ENCODE measurements at places on chromosomes 4 and X.

DNA sequence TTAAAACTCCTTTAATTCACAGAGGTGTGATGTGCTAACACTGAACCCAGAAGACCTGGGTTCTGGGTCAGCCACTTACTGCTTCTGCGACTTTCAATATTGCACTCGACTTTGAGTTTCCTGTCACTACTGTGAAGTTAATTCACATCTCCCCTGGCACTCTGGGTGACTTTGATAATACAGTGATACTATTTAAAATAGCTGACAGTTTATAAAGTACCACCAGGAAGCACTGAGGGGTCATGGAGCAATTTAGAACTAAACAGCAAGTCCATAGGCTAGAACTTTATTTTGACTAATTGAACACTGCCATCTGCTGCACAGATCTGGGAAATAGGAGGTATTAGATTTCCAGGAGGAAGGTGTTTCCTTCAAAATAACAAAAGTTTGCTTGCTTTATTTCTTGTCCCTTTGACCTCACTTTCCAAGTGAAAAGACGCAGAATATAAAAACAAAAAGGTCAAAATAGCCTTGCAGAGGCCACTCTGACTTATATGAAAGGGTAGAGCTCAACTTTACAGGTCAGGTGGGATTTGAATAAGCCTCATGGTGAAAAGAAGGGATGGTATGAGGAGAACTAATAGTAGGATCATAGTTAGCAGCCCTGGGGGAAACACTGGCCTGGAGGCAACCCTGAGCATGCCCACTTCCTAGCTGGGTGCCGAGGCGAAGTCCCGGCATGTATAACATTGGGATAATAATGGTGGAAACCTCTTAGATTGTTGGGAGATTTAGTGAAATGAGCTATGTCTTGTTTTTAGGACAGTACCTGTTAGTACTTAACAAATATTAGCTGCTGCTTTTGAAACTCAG lies 53.4 kb downstream of the ZNF518B start:
- peak; percentile 51 for DNase-seq

- DNase-seq, result no peak
Measured at GRCh38 chr4:101306225-101306624, 41.1 kb downstream of the PPP3CA start.

- no peak for DNase-seq
Measured at GRCh38 chrX:118756101-118756500, 28.7 kb downstream of the IL13RA1 start.

DNA sequence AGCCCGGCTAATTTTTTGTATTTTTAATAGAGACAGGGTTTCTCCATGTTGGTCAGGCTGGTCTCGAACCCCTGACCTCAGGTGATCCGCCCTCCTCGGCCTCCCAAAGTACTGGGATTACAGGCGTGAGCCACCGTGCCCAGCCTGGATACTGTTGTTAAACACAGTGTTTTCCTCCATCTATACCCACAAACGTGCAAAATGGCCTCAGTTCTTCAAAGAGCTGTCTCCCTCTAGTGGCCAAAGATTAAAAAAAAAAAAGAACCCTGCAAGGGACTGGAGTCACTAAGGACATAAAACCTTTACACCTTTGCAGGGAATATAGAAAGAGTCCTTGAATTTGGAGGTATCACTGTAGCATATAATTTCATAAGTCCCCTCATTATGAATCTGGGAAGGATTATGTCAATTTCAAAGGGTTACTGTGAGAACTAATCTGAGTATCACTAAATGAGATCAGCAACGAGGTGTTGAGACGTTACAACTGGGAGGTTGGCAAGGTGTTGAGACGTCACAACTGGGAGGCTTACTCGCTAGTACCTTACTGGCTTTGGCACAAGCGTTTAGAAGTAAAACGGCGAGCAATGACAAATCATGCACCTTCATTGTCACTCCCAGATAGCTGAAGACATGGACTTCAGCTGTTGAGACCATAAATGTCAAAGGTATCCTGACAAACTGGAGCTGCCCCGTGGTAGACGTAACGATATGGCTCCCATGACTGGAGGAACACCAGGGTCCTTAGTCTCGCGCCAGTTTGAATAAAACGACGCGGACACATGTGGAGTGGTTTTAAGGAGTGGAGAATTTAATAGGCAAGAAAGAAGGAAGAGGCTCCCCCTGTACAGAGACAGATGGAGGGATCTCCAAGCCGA lies 33.4 kb upstream of the ENPP6 start:
- no peak for DNase-seq

GRCh38 chr4:128565565-128566186 lies 243.8 kb upstream of the JADE1 start:
- no peak for DNase-seq

GRCh38 chrX:15207994-15208393 lies 61.9 kb downstream of the ASB9 start:
- no peak for DNase-seq

DNA sequence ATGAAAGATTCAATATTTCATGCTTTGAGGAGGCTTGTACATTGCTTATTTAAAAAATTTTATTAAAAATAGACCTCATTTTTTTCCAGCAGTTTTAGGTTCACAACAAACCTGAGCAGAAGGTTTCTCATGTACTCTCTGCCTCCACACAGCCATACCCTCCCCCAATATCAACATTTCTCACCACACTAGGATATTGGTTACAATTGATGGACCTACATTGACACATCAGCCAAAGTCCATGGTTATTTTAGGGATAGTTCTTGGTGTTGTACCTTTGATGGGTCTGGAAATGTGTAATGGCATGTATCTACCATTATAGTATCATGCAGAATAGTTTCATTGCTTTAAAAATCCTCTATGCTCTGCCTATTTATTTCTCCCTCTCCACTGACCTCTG lies 611.0 kb downstream of the KCTD8 start:
- DNase-seq, result no peak

DNA sequence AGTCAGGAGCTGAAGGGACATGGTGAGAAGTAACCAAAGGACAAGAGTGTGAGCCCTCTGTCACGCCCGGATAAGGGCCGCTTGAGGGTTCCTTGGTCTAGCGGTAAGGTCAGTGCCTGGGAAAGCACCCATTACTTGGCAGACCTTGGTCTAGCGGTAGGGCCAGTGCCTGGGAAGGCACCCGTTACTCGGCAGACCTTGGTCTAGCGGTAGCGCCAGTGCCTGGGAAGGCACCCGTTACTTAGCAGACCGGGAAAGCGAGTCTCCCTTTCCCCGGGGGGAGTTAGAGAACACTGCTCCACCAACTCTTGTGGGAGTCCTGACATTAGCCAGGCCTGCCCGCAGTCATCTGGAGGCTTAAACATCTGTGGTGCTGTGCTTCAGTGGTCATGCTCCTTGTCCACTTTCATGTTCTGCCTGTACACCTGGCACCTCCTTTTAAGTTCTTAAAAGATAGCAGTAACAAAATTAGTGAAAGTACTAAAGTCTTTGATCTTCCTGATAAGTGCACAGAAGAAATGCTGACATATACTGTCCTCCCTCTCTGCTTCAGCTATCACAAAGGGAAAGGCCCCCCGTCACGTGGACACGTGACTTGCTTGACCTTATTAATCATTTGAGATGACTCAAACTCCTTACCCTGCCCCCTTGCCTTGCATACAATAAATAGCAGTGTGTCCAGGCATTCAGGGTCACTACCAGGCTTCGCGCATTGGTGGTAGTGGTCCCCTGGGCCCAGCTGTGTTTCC lies 9.3 kb upstream of the SEC24B start:
- no peak for DNase-seq

- DNase-seq, result peak; percentile 64
Measured at GRCh38 chr4:14111730-14112181, 484.2 kb upstream of the BOD1L1 start.

GRCh38 chr4:152104356-152104755 lies 343.5 kb upstream of the GATB start:
- DNase-seq, result no peak

- no peak for DNase-seq
Measured at GRCh38 chr4:42643685-42644084, 13.2 kb downstream of the ATP8A1 start.

GRCh38 chr4:149005191-149005590 lies 563.0 kb upstream of the NR3C2 start:
- DNase-seq, result no peak

- peak; percentile 20 for DNase-seq
Measured at GRCh38 chr4:132504438-132504837, 644.7 kb upstream of the PCDH10 start.

DNA sequence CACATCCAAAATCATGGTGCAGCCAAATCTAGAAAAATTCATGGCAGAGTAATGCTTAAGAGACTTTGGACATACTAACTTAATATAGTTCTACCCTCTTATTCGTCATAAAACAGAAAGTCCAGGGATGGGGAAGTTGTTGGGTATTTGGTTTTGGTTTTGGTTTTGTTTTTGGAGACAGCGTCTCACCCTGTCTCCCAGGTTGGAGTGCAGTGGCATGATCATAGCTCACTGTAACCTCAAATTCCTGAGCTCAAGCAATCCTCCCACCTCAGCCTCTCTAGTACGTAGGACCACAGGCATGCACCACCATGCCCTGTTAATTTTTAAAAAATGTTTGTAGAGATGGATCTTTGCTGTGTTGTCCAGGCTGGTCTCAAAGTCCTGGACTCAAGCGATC lies 271.8 kb upstream of the TENM3 start:
- DNase-seq, result peak; percentile 37

DNA sequence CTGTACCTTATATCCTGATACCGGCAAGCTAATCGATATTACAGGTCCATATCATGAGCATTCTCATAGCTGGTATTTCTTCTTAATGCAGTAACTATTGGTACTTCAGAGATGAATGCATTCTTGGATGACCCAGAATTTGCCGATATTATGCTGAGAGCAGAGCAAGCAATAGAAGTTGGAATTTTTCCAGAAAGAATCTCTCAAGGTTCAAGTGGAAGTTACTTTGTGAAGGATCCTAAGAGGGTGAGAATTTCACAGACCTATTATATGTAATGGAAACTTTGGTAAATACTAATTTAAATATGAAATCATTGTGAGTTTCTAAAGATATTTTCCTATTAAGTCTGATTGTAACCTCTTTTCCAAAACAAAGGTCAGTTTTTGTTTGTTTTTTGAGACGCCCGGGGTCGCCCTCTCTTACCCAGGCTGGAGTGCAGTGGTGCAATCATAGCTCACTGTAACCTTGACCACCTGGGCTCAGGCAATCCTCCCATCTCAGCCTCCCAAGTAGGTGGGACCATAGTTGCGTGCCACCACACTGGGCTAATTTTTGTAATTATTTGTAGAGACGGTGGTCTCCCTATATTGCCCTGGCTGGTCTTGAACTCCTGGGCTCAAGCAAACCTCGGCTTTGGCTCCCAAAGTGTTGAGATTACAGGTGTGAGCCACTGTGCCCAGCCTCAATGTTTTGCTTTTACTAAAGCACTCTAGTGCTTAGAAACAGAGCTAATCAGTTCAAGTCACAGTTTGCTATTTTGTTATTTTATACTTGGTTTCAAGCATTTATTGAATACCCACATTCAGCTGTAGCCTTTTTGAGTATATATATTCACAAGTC lies 18.6 kb downstream of the PI4K2B start:
- DNase-seq, result no peak

GRCh38 chrX:25356456-25356855 lies 340.7 kb upstream of the ARX start:
- no peak for DNase-seq

GRCh38 chrX:54043541-54044125 lies 640 bp downstream of the PHF8 start:
- no peak for DNase-seq

DNA sequence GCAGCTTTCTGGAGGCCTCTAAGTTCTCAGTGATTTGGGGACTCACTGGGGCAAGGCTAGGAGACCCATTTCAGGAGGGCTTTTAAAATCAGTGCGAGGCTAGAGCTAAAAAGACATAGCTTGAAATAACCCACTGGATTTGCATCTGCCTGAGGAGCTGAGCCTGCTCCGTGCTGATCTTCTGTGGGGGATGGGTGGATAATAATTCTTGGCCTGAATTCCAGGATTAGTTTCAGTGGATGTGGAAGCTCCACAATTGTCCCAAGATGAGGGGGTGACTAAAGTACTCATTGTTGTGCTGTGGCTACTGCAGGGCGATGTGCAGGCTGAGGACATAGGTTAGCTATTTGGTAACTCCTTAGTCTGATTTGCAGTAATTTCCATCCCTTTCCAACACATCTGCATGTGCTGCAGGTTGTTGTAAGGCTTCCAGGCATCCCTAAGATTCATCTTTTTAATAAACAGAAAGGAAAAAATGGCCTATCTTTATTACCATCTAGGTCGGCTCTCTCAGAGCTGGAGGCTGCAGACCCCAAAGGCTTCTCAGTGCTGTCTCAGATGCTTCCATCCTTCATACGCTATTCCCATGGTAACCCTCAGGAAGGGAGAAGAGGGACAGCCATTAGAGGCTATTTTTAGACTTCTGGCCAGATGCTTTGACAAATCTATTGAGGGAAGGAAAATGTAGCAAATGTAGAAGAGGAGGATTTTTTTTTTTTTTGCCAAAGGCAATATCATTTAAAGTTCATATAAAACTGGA lies 63.4 kb downstream of the GRXCR1 start:
- DNase-seq, result no peak

DNA sequence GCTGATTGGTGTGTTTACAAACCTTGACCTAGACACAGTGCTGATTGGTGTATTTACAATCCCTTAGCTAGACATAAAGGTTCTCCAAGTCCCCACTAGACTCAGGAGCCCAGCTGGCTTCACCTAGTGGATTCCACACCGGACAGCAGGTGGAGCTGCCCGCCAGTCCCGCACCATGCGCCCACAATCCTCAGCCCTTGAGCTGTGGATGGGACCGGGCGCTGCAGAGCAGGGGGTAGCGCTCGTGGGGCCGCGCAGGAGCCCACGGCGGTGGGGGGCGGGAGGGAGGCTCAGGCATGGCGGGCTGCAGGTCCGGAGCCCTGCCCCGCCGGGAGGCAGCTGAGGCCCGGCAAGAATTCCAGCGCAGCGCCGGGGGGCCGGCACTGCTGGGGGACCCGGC lies 30.7 kb downstream of the MEPE start:
- no peak for DNase-seq

GRCh38 chrX:121598356-121598755 lies 550.9 kb downstream of the GLUD2 start:
- no peak for DNase-seq

DNA sequence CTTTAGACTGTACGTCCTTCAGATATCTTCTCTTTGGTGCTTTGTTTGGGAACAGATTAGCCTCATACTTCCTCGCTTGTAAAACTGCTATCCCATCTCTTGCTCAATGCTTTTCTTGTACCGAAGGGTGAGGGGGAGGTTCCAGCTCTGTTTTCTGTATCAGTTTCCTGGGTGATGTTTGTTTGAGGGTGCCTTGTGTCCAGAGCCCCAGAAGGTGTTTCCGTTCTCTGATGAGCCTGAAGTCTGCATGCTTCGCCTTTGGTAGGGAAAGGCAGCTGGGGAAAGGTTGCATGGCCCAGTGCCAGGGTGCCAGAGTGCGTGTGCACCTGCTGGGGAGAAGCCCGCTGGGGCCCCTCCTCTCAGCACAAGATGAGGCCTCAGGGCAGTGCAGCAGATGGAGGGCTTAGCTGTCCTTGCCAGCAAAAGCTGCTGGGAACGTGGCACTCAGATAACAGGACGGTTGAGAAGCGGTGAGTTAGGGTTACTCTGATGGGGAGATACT lies 73.7 kb downstream of the TBL1X start:
- DNase-seq, result no peak

All from foreskin keratinocyte (primary cell).